ENCODE measurements at places on chromosomes 16 and 17.

- DNase-seq, result no peak
These were observed 14.3 kb upstream of the TMED6 start for GRCh38 chr16:69365901-69366300.

- no peak for DNase-seq
These were observed 15.7 kb downstream of the ASGR2 start for GRCh38 chr17:7098802-7099459.

DNA sequence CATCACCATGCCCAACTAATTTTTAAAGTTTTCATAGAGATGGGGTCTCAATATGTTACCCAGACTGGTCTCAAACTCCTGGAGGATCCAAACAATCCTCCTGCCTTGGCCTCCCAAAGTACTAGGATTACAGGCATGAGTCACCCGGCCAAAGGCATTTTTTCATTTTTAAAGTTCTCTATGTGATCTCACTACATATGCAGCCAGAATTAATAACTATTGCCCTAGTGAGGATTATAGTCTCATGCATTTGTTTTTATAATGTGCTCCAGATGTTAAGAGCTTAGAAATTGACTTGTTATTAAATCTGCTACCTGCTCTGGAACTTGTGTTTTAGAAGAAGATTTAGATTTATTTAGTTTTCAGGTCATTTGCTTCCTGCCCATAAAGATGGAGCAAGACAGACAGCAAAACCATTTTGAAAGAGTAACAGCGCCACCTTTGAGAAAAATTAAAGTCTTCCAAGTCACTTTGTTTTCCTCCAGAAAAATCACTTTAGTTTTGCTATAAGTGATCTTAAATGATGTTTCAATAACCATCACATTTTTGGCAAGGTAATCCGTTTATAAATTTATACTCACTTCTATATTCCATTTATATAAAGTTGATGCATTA lies 79.5 kb downstream of the CA4 start:
- no peak for DNase-seq

- no peak for DNase-seq
These were observed 69.4 kb downstream of the MPRIP start for GRCh38 chr17:17111401-17112393.

- no peak for DNase-seq
These were observed 13.5 kb downstream of the CA4 start for GRCh38 chr17:60163108-60163784.

All from activated T-cell treated with anti-CD3 and anti-CD28 coated beads, Interleukin-2, amount 50 U/mL, for 72 hours (primary cell).